NCI-H2081 treated with DMSO at 0.1 percent for 48 hours (cell line): ENCODE measurements at places on chromosomes 1 and 21.

GRCh38 chr1:37989361-37989930 lies 376 bp downstream of the SF3A3 start:
- DNase-seq: no peak

DNA sequence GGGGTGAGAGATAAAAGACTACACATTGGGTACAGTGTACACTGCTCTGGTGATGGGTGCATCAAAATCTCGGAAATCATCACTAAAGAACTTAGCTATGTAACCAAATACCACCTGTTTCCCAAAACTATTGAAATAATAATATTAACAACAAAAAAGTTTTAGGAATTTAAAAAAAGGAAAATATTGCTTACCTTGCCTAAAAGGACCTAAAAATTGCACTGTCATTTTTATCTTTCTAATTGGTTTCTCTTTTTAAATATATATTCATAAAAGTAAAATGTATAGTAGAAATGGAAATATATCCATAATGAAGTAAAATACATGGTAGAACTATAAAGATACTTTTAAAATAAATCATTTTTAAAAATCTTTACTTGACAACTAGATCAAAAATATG lies 719.3 kb upstream of the RGS18 start:
- DNase-seq: no peak

DNA sequence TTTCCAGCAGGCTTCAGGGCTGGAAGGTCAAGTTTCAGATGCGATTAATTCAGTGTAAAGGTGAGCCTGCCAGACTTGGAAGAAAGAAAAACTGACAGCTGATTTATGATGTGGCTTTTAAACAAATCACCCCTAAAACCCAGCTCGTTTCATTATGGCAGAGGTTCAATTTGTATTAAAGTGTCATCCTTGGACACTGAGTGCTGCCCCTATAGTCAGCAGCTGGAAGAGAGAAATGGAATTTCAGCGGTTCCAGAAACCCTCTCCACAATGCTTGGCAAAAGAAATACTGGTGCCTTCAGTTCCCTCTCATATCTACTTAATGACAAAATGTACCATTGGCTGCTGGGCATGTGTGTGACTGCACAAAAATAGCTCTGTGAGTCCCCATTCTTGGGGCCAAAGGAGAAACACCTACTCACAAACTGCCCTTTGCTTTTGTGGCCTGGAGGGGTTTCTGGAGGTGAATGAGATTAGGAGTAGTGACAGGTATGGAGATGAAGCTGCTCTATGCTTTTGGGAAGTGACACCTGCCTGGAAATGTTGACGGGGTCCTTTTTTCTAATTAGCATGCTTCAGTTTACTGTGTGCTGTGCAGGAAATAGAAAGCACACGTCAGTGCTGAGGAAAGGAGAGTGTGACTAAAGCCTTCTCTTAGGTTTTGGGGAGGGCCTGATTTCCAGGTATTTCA lies 95.1 kb upstream of the TSPAN2 start:
- no peak for DNase-seq

GRCh38 chr1:147824001-147824400 lies 63.6 kb upstream of the GJA5 start:
- DNase-seq: no peak

DNA sequence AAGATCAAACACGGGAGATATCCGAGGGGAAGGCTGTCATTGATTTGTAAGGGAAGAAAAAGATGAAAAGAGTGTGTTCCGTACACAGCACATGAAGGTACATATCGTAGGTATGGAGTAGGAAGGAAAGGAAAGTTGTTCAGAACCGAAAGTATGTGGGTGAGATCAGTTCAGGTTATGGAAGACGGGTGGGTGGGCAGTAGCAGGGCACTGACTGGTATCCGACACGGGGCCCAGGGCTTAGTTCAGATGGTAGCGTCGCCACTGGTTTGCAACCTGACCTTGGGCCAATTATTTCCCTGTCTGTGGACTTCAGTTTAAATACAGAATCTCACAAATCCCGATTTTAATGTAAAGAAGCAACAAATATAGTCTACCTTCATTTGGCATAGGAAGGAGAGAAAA lies 27.8 kb upstream of the A3GALT2 start:
- DNase-seq: no peak

- no peak for DNase-seq
Measured at GRCh38 chr1:224777180-224777579, 152.3 kb upstream of the DNAH14 start.

- no peak for DNase-seq
Measured at GRCh38 chr1:63665824-63666223, 72.6 kb downstream of the PGM1 start.

GRCh38 chr21:42779431-42779861 lies 99.9 kb downstream of the WDR4 start:
- no peak for DNase-seq

- DNase-seq: peak; percentile 59
Measured at GRCh38 chr1:234597894-234598293, 12.1 kb downstream of the IRF2BP2 start.

DNA sequence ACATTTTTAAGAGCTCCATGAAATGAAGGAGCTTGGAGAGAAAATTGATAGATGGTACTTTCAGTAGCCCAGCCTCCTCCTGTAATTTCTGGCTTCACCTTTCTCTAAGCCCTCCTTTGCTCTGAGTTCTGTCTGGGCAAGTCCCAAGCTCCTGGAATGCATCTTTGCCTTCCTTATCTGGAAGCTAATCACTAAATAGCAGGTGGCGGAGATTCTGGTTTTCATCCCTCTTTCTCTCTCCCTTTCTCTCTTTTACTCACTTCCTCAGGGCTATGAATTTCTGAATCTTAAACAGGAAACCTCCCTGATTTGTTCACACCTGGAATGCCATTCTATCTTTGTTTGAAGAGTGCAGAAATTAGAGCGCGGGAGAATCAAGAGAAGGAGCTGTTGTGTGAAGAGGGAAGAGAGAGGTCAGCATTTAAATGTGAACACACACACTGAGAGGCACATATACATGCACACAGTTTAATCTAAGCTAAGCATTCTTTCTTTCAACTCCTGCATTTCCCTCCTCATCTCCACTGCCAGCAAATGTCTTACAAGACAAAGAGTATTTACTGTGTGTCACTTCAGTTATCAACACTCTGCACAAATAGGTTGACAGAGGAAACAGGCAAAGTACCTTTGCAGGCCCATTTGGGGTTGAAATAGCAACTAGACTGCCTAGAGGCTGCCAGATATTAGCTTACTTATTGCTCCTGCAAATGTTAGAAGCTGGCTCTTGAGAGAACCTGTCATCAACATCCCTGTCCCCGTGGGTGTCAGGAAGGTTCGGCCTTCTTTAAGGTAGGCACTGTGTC lies 199.4 kb upstream of the CAMK1G start:
- no peak for DNase-seq

- DNase-seq: no peak
Measured at GRCh38 chr1:184734980-184735379, 19.7 kb downstream of the EDEM3 start.

- no peak for DNase-seq
Measured at GRCh38 chr1:52602856-52603600, 857 bp downstream of the GPX7 start.
